ENCODE measurements at places on chromosomes 4 and X. TPM values are rescaled to one million over a fixed set of nuclear protein-coding genes. Genes with fewer than 3 reads are reported as not detected.

GRCh38 chr4:183394166-183394951 is 50.1 kb upstream of the CDKN2AIP start:
- DNase-seq: no peak

GRCh38 chrX:119228512-119229252 is 7.4 kb upstream of the PGRMC1 start:
- DNase-seq: no peak

DNA sequence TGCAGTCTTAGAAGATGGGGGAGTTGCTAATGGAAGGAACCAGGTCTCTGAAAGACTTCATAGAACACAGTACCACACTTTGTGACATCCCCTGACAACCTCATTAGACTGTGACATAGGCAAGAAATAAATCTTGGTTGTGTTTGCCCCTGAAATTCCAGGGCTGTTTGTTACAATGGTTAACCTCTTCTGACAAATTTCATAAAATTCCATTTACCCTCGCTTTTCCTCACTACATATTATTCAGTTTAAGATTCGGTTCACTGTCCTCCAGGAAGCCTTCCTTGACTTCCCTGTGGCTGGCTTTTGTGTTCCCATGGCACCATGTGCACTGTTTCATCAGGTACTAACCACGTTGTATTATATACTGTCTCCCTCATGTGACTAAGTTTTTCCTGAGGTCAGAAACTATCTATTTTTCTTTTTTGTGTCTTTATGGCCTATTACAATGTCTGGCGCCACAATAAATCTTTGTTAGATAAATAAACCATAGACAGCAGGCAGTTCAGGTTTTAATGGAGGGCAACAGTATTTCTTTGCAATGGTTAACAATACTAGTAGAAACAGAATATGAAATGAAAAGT is 54.2 kb downstream of the ATXN3L start:
- DNase-seq: no peak

The SPOCK3 gene
- total RNA-seq: not detected

The CLCN4 gene
- total RNA-seq: 2.6 TPM
